ENCODE measurements at places on chromosomes 4 and X.

- no peak for DNase-seq
Observed at GRCh38 chrX:70444326-70444945, at the start of gene DLG3. DLG3 (plus strand) TSS chrX:70444835; CDS start chrX:70445202, 367 bp downstream.

DNA sequence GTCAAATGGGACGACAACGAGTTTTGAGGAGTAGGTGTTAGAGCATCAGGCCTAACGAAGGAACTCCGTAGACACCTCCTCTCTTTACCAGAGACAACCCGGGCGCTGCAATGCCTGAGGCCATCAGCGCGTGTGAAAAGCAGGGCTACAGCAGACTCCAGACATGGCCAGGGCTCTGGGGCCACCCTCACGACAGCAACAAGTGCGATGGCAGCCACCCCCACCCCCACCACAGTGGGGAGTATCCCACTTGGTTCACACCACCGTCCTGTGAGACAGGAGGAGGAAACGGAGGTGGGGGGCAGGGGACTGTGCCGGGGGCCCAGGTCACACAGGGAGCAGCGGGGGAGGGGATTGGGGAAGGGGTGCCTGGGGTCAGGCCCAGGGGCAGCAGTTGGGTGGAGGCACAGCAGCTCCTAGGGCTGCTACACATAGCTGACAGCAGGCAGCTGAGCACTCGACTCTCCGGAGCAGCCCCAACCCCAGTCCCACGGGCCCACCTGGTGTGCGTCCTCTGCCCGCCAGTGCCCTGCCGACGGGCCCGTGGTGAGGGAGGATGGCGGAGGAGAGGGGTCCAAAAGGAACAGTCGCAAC lies 8.5 kb downstream of the LRPAP1 start:
- DNase-seq = no peak

DNA sequence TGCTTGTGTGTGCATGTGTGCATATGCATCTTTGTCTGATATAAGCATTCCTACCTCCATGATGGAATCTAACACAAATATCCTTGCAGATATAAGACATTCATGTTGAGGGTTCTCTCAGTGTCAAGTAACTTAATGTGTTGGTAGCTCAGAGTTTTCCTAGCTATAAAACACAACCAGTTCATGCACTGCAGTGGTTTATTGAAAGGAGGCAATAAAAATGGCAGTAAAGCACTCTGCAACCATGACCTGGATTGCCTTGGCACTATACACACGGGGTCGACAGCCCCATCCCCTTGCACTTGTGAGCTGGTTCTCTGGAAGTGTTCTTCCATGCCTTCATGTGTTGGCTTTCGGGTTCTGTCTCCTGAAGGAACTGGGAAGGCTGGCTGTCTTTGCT lies 38.9 kb downstream of the GPC4 start:
- DNase-seq = no peak

- DNase-seq = no peak
Observed at GRCh38 chrX:118988911-118989310, 14.5 kb downstream of the LONRF3 start.

DNA sequence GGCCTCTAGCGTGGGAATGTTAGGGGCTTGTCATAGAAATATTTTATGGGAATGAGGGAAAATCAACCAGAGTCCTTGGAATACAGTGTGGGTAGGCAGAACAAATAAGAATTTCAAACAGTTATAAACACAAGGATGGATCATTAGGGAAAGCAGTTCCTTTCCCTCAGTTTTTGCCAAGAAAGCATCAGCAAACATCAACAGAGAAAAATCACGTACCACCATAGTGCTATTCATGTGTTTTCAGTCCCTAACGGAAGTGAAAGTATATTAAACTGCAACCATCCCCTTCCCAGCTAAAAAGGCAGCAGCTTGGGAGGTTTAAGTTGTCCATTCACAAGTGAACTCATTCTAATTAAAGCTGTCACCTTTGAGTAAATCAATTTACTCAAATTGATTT lies 334.4 kb upstream of the PCDH18 start:
- DNase-seq = no peak

DNA sequence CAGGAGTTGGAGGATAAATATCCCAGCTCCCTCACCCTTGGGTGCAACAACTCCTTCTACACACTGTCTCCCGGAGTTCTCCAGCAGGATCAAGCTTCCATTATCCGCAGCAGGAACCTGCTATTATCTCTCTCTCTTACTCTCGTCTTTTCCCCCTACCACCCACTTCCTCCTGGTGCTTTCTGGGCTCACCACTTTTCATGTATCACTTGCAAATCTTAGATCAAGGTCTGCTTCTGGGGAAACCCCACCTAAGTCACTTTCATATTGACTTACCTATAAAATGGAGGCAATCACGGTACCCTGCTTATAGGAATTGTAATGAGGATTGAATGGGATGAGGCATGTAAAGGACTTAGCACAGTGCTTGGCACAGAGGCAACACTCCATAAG lies 589.5 kb downstream of the BCOR start:
- no peak for DNase-seq

GRCh38 chr4:991451-992296 lies 1.5 kb downstream of the SLC26A1 start:
- no peak for DNase-seq

DNA sequence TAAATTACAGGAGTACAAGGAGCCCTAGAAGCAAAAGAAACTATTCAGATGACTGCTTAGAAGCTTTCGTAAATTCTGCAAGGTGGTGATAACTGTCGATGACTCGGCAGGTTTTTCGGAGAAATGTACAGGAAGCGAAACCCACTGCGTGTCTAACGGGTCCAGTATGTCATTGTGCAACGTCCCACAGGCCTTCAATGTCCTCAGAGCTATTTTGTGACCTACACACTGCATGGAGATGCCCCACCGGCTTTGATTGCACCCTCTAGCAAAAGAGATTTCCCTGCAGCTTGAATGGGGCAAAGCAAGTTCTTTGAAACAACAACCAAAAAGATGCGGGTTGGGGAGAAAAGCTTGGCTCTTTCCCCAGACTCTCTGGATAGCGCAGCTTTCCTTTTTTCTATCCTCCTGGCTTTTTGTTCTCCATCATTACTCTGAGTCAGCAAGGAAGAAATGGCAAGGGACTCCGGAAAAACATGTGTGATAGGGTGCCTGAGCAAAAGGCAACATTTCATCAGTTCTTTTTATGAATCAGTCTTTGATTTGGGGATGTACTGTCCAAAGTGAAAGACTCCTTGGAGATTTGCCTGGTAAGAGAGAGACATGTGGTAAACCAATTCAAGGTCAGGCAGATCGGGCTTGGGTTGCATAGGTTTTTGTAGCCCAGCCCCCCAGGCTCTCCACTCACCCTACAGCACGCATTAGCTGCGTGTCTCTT lies 112.0 kb upstream of the TBL1X start:
- peak; percentile 72 for DNase-seq

- DNase-seq = peak; percentile 43
Observed at GRCh38 chr4:19987746-19988145, 264.0 kb upstream of the SLIT2 start.

DNA sequence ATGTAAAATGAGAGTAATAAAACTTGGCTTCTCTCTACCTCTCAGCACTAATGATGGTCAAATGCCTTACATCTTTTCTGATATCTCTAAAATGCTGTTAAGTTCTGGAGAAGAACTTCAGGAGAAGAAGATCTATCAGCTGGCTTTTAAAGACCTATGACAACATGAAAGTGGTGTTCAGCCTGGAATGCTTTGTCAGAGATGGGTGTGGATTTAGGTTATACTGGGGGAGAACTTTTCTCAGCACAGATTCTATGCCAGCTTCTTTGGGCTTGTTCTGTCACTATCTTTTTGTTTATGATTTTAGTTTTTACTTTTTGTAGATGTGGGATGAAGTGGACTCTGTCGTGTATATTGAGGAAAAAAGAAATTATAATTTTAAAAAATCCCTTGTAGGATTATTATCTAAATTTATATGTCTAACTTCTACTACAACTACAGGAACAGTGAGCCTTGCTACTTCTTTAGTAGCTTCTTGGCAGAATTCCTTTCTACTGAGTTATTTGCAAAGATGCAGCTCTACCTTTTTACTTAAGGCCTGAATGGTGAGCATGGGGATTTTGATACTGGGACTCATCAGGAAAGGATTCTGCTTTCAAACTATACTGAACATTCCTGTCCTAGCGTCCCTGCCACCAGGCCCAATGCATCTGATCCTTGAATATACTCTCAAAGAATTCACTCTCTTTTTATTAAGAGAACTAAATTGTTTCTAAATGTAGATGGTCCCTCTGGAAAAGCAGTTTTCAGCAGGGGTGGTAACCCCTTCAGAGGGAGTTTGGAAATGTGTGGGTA lies 19.6 kb downstream of the CYP2U1 start:
- DNase-seq = no peak

DNA sequence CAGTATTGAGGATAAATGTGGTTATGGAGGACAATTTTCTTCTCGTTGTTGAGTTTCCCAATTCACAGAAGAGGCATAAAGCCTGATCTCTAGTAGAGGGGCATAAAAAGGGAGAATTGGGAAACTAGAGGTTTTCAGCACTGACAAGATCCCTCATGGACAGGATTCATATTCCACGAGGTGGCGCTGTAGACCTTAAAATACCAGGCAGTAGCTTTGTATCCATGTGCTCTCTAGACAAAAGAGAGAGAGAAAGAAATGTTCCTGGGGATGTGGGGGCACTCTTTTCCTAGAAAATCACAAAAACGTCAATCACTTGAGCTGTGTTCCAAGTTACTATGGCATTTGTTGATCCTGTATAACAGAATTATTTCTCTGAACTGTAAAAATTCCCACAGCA lies 128.3 kb downstream of the MAGEE1 start:
- peak; percentile 8 for DNase-seq

DNA sequence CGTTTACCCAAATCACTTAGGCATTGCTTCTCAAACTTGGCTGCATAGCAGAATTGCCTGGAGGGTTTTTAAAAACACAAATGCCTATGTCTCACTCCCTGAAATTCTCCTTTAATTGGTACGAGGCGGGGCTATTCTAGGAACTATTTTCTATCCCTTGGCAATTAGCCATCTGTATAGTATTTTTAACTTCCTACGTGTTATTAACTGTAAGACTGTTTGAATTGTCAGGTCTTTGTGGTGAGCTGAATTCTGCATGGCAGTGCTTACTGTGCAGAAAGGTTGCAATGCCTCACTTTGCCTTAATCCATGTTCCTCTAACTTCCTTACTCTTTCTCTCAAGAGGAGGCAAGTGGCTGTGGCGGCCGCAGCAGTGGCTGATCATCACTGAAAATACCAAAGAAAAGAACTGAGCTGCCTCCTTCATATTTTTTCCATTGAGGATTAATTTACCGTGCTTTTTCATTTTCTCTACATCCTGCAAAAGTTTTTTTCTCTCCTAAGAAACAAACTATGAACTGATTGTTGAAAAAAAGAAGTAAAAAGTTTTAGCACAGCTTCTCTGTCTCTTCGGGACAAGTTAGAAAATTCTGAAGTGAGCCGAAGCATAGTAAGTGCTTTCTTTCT lies at the start of gene SHROOM3:
Gene SHROOM3, plus strand, starts transcription at position 329 of the 627 bp plus-strand sequence. CDS start 824 bp downstream, outside the sequence.
- DNase-seq = no peak

- peak; percentile 57 for DNase-seq
Observed at GRCh38 chr4:106898621-106899230, 137.4 kb downstream of the DKK2 start.

GRCh38 chrX:131067216-131067615 lies 9.1 kb downstream of the ARHGAP36 start:
- DNase-seq = no peak

DNA sequence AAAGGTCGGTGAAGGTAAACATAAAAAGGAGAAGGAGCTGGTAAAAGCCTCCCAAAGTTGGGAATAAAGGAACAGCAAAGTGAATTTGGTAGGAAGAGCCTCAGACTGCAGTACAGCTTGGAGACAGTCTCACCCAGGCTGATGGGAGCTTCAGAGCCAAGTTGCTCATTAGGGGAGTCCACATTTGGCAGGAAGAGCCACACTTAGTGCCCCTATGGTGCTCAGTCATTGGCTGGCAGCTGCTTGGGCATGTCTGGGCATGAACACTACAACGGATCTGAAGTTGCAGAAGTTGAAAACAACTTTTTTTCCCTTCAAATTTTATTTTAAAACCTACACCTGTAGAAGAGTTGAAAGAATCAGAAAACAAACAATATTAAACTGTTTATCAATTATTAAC lies 2497.3 kb downstream of the ARAP2 start:
- DNase-seq = no peak

GRCh38 chr4:168129046-168129772 lies 36.9 kb downstream of the ANXA10 start:
- DNase-seq = no peak

All from fibroblast of the conjunctiva (primary cell).